ENCODE measurements at places on chromosomes 1 and 21. TPM values are rescaled to one million over a fixed set of nuclear protein-coding genes. Genes with fewer than 3 reads are reported as not detected.

DNA sequence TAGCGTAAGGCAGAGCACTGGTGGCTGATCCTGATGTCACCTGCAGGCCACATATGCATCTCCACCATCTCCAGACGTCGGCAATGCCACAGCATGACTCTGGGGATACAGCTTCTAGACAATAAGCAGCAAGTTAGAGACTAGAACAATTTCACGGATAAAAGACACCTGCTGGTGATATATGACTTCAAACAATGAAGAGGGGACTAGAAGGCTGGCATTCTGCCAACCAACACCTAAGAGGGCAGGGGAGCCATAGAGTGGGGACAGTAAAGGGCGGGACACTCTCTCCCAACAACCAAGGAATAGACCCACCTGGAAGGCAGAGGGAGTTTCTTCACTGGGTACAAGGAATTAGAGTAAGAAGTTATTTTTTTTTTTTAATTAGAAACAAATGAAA, 126.7 kb downstream of the SIM2 start:
- DNase-seq = no peak

TFF3 gene
- 2.9 TPM for polyA plus RNA-seq

DNA sequence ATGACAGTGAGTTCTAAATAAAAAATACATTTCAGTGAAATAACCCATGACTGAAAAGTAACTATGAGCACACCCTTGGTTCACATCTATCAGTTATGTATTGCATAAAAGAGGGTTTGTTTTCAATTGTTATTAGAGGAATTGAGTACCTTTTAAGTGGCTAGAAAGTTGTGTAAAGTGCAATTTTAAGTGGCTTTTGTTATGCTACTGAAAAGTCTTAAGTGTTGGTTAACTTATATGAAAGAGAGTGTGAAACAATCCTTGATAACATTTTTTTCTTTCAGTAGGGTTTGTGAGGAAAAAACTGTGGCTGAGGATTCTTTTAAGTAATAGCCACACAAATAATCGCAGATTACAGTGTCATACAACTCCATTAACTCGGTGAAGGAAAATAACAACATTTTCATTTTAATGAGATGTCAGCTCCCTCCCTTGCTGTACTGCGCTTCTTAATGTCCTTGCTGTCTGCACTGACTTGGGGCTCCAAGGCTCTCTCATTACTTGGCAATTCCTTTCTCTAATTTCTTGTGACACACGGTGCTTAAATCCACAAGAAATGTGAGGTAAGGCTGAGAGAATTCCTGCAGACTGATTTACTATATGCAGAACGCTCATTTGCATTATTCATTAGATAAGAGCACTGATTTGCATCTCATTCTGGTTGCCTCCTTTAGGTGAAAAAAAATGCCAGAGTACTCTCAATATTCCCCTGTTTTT, 40.6 kb downstream of the NTNG1 start:
- DNase-seq = no peak

GPX7 gene
- 88.6 TPM for polyA plus RNA-seq

DIO1 gene
- 7.1 TPM for polyA plus RNA-seq

DNA sequence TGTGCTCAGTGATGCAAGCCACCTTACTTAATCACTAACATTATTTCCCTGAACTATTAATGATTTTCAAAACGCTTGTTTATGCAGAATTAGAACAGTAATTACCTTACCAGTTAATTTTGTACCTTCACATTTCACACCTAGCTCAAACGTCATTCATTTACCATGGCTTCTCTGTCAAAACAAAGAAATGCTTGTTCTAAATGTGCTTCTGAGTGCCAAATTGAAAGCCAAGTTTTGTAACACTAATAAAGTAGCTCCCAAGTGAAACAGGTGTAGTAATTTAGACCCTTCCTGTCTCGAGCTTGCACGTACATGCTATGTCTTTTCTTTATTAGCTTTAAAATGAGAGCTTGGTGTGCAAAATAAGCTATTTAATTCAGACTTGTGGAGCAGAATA, 533.7 kb upstream of the PKN2 start:
- peak; percentile 29 for DNase-seq

GPR37L1 gene
- 0.09 TPM for polyA plus RNA-seq

- no peak for DNase-seq
These were observed 42.4 kb downstream of the TTC39A start for GRCh38 chr1:51287966-51288365.

DNA sequence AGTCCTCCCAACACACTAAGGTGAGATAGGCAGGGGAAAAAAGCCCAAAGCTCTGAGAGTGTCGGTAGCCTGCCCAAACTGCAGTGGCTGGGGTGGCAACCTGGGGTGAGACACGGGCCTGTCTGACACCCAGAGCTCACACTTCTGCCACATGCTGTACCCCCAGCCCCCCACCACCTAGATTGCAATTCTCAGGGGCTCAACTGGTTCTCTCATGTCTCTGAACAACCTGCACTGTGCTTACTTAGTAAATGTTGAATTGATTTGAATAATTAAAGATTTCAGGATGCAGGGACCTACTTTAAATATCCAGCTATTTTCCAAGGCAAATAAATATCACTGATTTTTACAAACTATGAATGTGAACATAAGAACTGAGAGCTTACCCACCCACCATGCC, 115.5 kb downstream of the EDEM3 start:
- DNase-seq = no peak

CSDE1 gene
- polyA plus RNA-seq = 452 TPM

DNA sequence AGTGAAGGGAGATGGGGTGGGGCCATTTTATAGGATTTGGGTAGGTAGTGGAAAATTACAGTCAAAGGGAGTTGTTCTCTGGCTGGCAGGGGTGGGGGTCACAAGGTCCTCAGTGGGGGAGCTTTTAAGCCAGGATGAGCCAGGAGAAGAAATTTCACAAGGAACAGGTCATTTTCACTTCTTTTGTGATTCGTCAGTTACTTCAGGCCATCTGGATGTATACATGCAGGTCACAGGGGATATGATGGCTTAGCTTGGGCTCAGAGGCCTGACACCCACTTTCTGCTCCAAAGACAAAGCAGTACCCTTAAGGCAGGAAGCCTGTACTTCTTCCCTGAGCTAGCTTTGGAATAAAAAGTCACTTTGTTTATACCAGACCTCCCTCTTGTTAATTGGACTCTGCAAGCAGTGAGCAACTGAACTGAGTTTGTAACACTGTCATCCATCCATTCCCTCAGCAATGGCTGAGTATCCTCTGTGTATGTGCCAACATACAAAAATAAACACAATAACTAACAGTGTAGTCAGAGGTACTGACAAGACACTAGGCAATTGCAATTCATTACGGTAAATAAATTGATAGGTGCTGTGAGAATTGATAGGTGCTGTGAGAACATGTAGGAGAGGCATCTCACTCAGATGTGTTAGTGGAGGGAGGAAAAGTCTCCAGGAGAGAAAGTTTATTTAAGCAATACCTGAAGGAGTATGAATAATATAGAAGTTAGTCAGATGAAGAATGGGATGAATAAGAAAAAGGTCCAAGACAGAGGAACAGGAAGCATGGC, 14.7 kb upstream of the RGS2 start:
- DNase-seq = no peak

DNA sequence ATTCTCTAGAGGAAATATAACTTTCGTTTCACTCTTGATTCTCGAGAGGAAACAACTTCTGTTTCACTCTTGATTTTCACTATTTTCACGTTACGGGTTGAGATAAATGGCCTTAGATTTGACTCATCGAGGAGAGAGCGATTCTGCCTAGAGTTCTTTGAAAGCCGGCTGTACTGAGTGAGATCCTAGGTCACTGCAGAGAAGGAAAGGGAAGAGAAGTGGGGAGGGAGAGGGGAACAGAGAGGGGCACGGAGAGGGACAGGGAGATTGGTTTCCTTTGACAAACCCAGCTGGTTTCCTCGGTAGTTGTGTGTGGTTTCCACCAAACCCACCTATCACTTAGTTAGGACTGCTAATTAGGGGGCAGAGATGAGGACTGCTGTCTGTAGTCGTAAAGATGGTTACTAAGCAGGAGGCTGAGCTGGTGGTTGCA, 21.6 kb upstream of the GPR137B start:
- DNase-seq = no peak

- no peak for DNase-seq
These were observed 59.1 kb upstream of the ZNF648 start for GRCh38 chr1:182120411-182121258.

- DNase-seq = no peak
These were observed 54.3 kb downstream of the RPS6KA1 start for GRCh38 chr1:26583646-26584485.

DNA sequence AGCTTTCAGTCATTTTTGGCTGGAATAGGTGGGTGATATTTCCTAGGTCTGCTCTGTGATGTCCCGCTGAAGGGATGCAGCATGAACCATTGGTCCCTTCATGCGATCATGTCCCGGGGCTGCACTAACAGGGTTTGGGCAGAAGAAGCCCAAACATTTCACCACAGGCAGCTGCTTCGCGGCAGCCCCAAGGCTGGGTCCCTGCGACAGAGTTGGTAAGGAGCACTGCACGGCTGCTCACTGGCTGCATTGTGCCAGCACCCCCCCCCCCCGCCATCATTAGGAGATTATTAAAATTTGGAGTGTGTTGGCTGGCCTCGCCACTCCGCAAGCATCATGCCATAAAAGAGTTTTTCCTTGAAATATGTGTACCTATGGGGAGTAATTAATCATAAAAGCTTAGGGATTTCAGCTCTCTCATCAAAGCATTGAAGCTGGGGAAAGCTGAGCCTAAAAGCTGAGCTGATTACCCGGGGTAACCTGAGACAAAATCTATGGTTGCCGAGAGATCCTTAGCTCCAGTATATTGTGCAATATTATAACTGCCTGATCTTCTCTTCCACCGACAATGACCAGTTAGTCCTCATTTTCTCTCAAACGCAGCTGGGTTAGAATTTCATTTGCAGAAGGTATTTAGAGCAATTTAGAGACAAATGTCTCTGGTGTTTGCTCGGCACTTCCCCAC, 62.5 kb downstream of the PEX14 start:
- no peak for DNase-seq

TTLL10 gene
- polyA plus RNA-seq = 0.94 TPM

GRCh38 chr1:23419180-23419579, 5.4 kb downstream of the TCEA3 start:
- no peak for DNase-seq

- no peak for DNase-seq
These were observed 36.9 kb downstream of the FGGY start for GRCh38 chr1:59333626-59334277.

CGN gene
- polyA plus RNA-seq = 58.9 TPM

DNA sequence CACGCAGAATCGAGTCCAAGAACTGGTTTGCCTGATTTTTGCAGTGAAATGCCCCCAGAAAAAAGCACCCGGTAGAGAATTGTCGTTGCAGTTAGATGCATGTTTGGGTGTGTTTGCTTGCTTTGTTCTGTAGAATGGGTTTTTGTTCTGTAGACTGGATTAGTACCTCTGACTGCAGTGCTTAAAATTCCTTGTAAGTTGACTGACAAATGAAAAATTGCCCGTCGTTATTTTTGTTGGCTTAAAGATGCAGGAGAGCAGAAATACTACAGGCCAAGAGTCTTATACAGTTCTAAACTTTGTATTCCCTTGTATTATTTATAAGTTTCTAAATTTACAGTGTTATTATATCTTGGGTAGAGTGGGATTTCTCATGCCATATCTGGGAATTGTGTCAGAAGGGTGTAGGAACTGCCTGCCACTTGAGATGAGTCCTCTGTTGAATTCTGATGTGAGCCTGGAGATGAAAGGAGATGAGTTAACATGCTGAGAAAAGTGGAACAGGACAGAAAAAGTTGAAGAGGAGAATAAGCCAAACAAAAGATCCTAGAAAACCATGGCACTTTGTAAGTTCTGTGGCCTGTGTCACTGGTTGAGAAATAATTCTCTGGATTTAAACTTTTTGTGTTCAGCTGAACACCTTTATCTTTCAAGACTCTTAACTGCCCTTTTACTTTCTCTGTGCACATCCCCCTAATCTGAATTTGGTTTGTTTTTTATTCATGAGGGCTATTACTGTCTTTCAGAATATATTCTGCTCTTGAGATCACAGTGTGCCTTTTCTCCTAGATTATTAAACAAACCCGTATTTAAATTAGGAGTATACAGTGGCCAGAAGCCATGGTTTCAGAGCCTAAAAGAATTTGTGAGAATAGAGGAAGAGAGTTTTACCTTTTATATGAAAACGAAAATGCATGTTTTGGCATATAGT, 1.4 kb downstream of the DESI2 start:
- DNase-seq = no peak

GRCh38 chr1:70840260-70840953, 207.2 kb downstream of the PTGER3 start:
- no peak for DNase-seq

PCNT gene
- 40.3 TPM for polyA plus RNA-seq

DNA sequence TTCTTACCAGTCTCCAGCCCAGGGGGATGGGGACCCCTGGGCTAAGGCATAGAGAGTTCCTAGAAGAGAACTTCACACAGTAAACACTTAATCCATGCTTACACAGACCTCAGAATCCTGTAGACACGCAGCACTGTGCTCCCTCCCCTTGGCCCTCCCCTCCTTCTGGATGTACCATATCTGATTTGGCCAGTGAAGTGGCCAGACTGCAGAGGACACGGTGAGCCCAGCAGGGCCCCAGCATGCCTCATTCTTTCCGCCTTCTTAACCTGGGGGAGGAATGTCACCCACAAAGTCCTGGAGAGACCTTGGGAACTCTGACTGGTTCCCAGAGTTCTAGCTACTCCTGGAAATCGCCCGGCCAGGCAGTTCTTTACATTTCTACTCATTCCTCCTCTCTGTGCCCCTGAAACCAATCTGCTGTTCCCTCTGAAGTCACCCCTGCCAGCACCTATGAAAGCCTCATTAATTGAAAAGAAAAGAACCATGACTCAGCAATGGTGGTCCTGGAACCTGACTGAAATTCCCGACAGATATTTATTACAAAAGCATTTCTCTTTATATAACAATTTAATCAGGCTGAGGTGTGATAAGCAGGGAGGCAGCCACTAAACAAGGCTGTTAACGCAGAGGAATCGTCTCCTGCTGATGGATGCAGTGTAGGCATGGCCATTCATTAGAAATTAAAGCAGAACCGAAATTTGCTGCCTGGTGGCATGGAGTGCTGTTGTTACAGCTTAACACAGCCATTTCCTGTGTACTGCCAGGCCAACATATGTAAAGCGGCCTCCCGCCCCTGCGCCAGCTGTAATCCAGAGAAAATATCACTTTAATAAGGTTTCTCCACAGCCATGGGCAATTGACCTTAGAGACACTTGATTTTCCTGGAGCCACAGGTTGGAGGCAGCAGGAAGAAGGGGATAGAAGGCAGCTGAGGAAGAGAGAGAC, 74.6 kb upstream of the KCND3 start:
- DNase-seq = no peak

TENT5C gene
- polyA plus RNA-seq = 3.5 TPM

- no peak for DNase-seq
These were observed 45.2 kb upstream of the PSEN2 start for GRCh38 chr1:226825037-226825745.

CLDN17 gene
- not detected for polyA plus RNA-seq

All from renal pelvis (tissue), 12 donors.